ENCODE measurements at places on chromosomes 1 and 21.

GRCh38 chr1:28249013-28249865, 10.1 kb upstream of the SESN2 start:
- DNase-seq = no peak

GRCh38 chr1:51385776-51386175, 55.4 kb upstream of the TTC39A start:
- no peak for DNase-seq

DNA sequence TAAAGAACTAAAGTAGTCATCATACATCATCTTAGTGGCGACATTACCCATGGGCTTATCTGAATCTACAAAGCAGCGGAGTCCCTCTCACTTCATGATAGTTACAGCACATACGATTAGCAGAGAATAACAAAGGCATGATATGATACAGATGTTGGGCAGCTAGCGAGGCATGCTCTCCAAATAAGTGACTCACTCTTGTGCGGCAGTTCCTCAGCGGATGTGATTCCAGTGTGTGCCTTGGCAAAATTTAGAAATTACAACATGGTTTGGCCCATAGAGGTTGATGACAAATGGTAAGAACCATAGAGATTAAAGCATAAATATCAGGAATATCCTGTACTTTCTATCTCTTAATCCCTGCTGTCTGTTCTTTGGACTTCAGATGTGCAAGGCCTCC, 48.1 kb upstream of the PAXBP1 start:
- DNase-seq = peak; percentile 53

DNA sequence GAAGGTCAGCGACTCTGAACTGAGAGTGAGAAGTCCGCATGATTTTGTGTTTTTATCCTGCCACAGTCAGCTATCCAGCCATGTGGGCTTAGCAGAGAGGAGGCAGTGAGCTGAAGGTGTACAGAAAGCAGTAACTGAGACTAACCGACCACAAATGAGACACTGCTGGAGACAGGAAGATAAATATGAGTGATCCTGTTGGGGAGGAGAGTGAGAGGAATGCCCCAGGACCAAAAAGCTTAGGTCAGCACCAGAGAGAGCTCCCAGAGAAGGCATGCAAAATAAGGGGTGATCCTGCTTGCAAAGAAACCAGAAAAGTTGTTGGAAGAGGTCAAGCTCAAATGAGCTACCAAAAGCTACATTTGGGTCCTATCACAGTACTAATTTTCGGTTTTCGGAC, 63.7 kb downstream of the HLCS start:
- no peak for DNase-seq

DNA sequence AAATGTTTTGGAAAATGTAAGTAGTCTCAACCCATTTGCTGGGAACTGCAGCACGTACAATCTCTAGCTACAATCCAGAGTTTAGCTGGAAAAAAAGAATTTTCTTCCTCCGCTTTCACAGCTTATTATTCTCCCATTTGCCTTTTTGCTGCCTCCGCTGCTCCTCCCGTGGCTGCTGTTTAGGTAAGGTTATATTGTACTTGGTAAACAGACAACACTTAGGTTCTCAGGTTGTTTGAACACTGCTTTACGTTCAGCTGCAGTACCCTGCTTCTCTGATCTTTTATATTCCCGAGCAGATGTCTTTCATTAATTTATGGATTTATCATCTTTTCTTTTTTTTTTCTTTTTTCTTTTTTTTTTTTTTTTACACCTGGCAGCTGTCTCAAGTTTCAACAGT, 14.3 kb downstream of the PROX1 start:
- no peak for DNase-seq

DNA sequence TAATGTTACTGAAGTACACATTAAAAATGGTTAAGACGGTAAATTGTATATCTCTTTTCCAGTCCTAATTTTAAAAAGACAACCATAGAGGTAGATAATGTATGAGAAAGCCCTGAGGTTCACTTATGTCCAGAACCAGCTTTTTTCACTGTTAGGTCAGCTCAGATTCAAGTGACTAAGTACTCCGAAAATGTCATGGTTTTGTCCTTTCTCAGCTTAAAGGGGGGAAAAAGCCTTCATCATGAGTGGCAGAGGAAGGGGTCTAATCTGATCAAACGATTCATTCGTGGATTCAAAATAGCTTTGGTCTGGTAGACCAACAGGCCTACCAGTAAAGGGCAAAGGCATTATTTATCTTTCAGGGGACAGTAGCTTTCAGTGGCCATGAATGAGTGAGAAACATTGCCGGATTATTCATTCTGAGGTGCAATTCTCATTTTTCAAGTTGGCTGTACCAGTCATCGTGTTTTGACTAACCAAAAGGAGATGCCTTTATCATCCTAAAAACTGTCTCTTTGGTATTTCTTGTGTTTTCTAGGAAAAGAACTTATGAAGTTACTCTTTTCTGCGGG, 208.4 kb downstream of the HHIPL2 start:
- no peak for DNase-seq

DNA sequence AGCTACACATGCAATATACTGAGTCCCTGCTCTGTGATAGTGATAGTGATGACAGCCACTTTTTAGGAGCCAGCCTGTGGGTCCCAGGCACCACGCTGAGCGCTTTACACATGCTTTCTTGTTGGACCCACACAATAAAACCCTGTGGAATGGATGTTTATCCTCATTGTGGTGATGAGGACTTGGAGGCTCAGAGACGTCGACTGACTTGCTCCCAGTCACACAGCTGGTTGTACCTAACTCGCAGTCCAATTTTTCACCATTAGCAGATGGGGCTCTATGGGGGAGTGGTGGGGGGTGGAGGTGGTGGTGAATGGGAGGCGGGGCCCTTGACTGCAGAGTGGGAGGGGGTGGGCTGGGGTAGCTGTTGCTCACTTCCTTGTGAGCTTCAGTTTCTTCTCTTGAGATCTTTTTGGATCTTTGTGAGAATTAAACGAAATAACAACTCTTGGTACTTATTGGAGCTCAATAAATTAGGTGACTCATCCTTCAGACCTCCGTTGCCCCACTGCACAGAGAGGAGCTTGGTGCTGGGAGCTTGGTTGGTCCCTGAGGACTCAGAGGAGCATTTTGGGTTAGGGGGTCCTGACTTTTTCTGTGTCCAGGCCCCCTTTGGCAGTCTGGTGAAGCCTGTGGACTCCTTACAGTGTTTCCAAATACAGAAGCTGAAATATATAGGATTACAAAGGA, 61.8 kb upstream of the CD1D start:
- DNase-seq = no peak

GRCh38 chr1:242002072-242002471, 3.2 kb upstream of the MAP1LC3C start:
- no peak for DNase-seq

DNA sequence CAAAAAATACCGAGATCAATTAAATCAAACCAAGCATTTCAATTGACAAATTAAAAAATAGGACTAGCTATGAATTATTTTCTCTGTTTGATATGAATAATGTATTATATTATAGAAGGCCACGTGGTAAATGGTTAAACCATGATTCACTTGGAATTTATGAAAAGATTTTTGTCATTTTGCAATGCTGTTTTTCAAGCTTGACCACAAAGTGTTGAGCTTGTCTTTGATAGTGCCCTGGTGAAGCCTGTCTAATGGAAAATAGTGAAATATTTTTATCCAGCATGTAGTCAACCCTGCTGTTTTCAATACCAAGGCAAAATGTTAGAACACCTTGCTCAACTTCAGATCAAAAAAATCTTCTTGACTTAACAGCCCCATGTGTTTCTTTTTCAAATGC, 288.0 kb upstream of the PRMT6 start:
- DNase-seq = no peak

DNA sequence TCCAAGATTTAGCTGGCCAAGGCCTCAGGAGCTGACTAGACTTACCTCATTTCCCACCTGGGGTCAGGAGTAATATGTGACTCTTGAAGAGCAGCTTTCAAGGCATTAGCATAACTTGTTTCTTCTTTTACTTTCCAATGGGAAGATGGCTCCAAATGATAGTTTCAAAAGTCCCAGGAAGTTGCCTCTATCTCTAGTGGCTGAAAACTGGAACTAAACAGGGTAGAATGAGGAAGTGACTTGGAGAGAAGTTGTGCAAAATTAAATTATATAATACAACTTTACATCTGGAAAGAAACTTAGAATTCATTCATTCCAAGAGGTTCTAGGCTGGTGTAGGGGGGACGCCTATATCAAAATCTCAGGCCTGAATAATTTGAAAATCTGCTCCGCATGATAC, 250.1 kb upstream of the FMN2 start:
- no peak for DNase-seq

GRCh38 chr21:37130971-37131370, 57.9 kb downstream of the TTC3 start:
- no peak for DNase-seq

DNA sequence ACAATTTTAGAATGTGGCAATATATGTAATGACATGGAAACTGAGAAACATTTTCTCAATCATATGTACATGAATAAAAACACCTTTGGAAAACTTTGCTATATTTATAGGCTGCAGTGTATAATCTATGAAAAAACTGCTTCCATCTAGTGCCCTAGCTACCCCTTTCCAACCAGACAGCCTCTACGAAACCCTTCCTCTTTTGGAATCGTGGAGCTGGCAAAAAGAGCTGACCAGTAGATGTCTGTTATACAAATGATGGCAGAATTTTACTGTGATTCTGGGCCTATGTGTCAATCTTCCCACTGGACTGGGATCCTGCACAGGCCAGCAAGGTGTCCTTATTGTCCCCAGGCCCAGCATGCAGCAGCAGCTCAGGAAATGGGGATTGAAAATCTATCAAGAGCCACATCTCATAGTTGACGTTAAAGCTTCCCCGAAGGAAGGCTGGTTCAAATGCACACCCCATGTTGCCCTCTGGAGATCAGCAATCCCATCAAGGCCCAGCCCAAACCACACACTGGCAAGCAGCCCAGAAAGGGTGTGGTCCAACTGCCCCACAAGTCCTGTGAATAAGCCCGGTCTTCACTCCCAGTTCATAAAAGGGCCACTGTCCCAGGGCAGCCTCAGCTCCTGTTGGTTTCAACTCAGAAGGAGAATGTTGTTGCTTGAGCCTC, 8.8 kb upstream of the FAM20B start:
- no peak for DNase-seq

- no peak for DNase-seq
These were observed 71.2 kb downstream of the PSMG1 start for GRCh38 chr21:39111931-39112550.

Data from forelimb muscle (tissue), 1 donor.